ENCODE measurements at places on chromosomes 6 and 20. TPM values are rescaled to one million over a fixed set of nuclear protein-coding genes. Genes with fewer than 3 reads are reported as not detected.
A peak's percentile ranks its signal among the peaks of the same experiment; 100 is the strongest.

Gene ATG5
- total RNA-seq, result 29.3 TPM

Gene TP53TG5
- total RNA-seq, result not detected

Gene TFAP2D
- not detected for total RNA-seq

Gene ADGRG6
- 0.52 TPM for total RNA-seq

Gene LAMA5
- total RNA-seq, result 0.64 TPM

Gene SRSF6
- 166 TPM for total RNA-seq

GRCh38 chr6:125067552-125067951, 86.0 kb upstream of the TPD52L1 start:
- H3K36me3 ChIP-seq, result peaks cover 2% of the 10 kb centered on the region
- H3K27ac ChIP-seq, result no peak overlapping the region
- peaks cover 2% of the 10 kb centered on the region for H3K27me3 ChIP-seq
- no peak for DNase-seq

- H3K27me3 ChIP-seq, result peaks cover 2% of the 10 kb centered on the region
- no peak overlapping the region for H3K4me3 ChIP-seq
- no peak for DNase-seq
- no peak overlapping the region for H3K27ac ChIP-seq
- no peaks in the 10 kb centered on the region for H3K4me1 ChIP-seq
Observed at GRCh38 chr20:5884465-5885335, 65.6 kb downstream of the TRMT6 start.

DNA sequence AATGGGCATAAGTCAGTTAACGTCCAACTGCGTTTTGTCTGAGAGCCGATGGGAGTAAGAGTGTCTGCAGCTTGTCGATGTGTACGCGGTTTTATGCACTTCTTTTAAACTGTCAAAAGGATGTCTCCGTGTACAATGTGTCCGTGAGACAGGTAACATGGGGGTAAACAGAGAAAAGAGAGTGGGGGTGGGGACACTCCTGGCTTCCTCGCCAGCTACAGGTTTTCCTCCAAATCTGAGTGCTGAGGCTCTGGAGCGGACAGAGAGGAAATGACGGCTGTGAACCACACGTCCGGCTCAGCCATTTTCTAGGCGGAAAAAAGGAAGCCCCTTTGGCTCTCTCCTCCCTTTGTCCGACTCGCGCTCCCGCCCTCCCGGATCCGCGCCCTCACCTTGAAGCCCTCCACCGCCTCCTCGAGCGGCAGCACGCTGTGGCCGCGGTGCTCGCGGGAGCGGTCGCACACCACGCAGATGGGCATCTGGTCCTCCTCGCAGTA, 916 bp downstream of the TRIM27 start:
- peaks cover 45% of the 10 kb centered on the region for H3K36me3 ChIP-seq
- DNase-seq, result peak; percentile 55
- peak overlapping the region; percentile 89 for H3K4me3 ChIP-seq
- peak overlapping the region; percentile 93 for H3K27ac ChIP-seq

DNA sequence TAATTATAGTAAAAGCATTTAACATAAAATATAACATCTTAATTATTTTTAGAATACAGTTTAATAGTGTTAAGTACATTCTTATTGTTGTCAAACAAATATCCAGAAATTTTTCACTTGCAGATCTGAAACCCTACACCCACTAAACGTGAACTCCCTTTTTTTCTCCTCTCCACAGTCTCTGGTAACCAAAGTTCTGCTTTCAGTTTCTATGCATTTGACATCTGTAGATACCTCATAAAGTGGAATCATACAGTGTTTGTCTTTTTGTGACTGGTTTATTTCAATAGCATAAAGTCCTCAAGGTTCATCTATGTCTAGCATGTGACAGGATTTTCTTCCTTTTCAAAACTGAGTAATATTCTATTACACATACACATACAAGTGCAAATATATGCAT, 286.3 kb downstream of the BTBD3 start:
- no peak overlapping the region for H3K27ac ChIP-seq
- no peaks in the 10 kb centered on the region for H3K4me1 ChIP-seq
- H3K27me3 ChIP-seq, result no peaks in the 10 kb centered on the region
- DNase-seq, result no peak
- H3K4me3 ChIP-seq, result no peak overlapping the region
- H3K36me3 ChIP-seq, result no peaks in the 10 kb centered on the region

GRCh38 chr20:1327827-1328679, 886 bp downstream of the SDCBP2 start:
- H3K4me1 ChIP-seq, result peaks cover 38% of the 10 kb centered on the region
- peak; percentile 4 for DNase-seq
- H3K27me3 ChIP-seq, result no peaks in the 10 kb centered on the region
- peak overlapping the region; percentile 22 for H3K4me3 ChIP-seq
- peaks cover 19% of the 10 kb centered on the region for H3K36me3 ChIP-seq

GRCh38 chr6:56516003-56516402, 126.7 kb downstream of the DST start:
- H3K4me1 ChIP-seq, result peaks cover 2% of the 10 kb centered on the region
- no peak overlapping the region for H3K27ac ChIP-seq
- H3K36me3 ChIP-seq, result no peaks in the 10 kb centered on the region
- no peaks in the 10 kb centered on the region for H3K27me3 ChIP-seq
- H3K4me3 ChIP-seq, result no peak overlapping the region
- DNase-seq, result no peak

DNA sequence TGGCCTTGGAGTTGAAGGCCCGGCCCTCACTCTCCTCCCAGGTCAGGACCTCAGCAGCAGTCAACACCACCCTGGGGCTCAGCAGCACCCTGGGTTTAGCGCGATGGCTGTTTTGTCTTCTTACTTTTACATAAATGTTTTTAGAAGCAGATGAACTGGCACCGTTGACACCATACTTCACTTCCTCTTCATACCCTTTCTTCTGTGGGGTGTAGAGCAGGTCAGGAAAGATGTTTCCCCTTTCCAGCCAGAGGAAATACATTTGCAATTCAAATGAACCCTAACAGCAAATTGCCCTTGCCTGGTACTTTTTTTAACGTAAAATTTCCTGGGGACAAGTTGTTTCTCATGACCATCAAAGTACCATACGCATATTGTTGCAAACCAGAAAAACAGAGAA, 54.7 kb upstream of the SNX9 start:
- H3K4me1 ChIP-seq, result peaks cover 39% of the 10 kb centered on the region
- DNase-seq, result no peak
- H3K27ac ChIP-seq, result peak overlapping the region; percentile 48
- no peaks in the 10 kb centered on the region for H3K36me3 ChIP-seq
- H3K4me3 ChIP-seq, result no peak overlapping the region

GRCh38 chr6:106098383-106099234, 12.5 kb downstream of the PRDM1 start:
- H3K4me1 ChIP-seq, result peaks cover 90% of the 10 kb centered on the region
- H3K36me3 ChIP-seq, result peaks cover 74% of the 10 kb centered on the region
- DNase-seq, result peak; percentile 77
- H3K27me3 ChIP-seq, result no peaks in the 10 kb centered on the region
- peak overlapping the region; percentile 95 for H3K27ac ChIP-seq

- peaks cover 13% of the 10 kb centered on the region for H3K27me3 ChIP-seq
- no peak overlapping the region for H3K27ac ChIP-seq
Observed at GRCh38 chr20:50409495-50409894, 100.7 kb upstream of the PTPN1 start.

GRCh38 chr6:94361304-94362060, 942.1 kb upstream of the EPHA7 start:
- DNase-seq, result no peak
- H3K27ac ChIP-seq, result no peak overlapping the region
- H3K4me3 ChIP-seq, result no peak overlapping the region
- no peaks in the 10 kb centered on the region for H3K4me1 ChIP-seq
- H3K27me3 ChIP-seq, result no peaks in the 10 kb centered on the region
- H3K36me3 ChIP-seq, result no peaks in the 10 kb centered on the region

GRCh38 chr20:59728722-59729430, 124.5 kb downstream of the PHACTR3 start:
- no peak overlapping the region for H3K27ac ChIP-seq
- DNase-seq, result no peak
- peaks cover 2% of the 10 kb centered on the region for H3K27me3 ChIP-seq
- H3K36me3 ChIP-seq, result no peaks in the 10 kb centered on the region

DNA sequence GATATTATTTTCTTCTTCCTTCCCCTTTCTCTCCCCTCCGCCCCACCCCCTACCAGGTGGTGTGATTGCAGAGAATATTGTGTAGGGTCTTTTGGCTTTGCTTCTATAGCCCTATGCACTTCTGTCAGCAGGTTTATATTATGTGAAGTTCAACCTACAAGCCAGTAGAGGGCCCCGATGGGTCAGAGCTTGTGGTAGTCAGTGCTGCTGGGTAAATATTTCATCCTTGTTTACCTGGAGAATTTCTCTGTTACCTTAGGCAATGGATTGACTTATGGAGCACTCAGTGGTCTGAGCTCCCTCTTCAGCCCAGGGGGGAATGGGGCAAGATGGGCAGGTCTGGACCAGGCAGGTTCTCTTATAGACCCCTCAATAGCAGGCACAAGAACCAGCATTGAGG, 720.9 kb downstream of the GRIK2 start:
- DNase-seq, result no peak
- H3K27ac ChIP-seq, result no peak overlapping the region
- H3K27me3 ChIP-seq, result no peaks in the 10 kb centered on the region

- H3K27me3 ChIP-seq, result peaks cover 4% of the 10 kb centered on the region
- no peak overlapping the region for H3K27ac ChIP-seq
- DNase-seq, result no peak
- no peak overlapping the region for H3K4me3 ChIP-seq
- H3K36me3 ChIP-seq, result peaks cover 2% of the 10 kb centered on the region
Observed at GRCh38 chr6:150496629-150497028, 103.1 kb upstream of the PLEKHG1 start.

- H3K27me3 ChIP-seq, result no peaks in the 10 kb centered on the region
- peak; percentile 93 for DNase-seq
- peaks cover 71% of the 10 kb centered on the region for H3K36me3 ChIP-seq
- peak overlapping the region; percentile 85 for H3K4me3 ChIP-seq
- peaks cover 69% of the 10 kb centered on the region for H3K4me1 ChIP-seq
- peak overlapping the region; percentile 96 for H3K27ac ChIP-seq
Observed at GRCh38 chr6:35302604-35303241, 5.1 kb downstream of the DEF6 start.

DNA sequence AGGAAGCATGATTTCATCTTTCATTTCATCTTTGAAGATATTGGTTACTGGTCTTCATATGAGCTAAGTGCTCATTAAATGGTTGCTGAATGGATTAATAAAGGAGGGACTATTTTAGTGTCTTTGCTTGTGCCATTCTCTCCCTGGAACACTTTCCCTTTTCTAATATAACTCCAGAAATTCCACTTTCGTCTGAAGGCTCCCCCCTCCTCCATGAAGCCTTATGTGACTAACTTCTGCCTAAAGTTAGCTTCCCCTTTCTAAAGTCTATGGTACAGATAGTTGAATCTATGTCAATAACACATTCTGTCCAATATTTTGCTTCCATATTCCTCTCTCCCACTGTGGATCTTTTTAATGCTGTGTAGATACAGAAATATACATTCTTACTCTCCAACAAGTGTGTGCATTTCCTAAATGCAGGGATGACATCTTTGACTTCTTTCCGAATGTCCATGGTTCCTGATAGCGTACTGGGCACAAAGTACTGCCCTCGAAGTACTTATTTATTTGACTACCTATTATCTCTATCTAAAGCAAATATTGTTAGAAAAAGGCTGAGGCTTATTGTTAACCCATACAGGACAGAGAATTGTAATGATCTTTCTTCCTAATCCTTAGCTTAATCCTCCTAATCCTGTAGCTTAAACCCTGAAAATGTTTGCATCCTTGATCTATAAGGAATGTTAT, 84.7 kb upstream of the ELOVL5 start:
- DNase-seq, result no peak
- H3K27me3 ChIP-seq, result peaks cover 5% of the 10 kb centered on the region
- no peaks in the 10 kb centered on the region for H3K36me3 ChIP-seq
- no peak overlapping the region for H3K4me3 ChIP-seq
- H3K27ac ChIP-seq, result no peak overlapping the region
- H3K4me1 ChIP-seq, result peaks cover 8% of the 10 kb centered on the region

DNA sequence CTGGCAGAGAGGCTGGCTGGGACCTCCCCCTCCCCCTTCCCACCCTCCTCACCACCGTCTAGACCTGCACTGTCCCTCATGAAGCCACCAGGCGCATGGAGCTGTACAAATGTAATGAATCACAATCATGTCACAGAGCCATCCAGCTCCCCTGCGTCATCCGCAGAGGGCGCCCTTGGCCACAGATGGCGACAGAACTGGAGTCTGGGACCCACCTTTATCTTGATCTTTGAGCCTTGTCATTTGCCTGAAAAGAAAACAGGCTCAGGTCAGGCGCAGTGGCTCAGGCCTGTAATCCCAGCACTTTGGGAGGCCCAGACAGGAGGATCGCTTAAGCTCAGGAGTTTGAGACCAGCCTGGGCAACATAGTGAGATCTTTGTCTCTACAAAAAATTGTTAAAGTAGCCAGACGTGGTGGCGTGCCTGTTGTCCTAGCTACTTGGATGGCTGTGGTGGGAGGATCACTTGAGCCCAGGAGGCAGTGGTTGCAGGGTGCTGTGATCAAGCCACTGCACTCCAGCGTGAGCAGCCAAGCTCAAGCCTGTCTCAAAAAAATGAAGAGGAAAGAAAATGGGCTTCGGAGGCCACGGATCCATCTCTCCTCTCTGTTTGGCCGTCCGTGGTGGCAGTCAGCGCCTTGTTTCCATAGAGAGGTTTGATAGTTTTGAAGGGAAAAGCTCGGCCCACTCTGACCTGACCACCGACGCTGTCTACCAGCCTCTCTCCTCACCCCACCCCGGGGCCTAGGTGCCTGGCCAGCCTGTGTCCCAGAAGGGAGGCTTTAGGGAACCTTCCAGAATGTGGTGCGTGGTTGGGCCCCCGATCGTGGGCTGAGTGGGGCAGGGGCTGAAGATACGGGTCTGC, 6.2 kb downstream of the COL9A3 start:
- no peak overlapping the region for H3K27ac ChIP-seq
- H3K4me1 ChIP-seq, result no peaks in the 10 kb centered on the region
- H3K4me3 ChIP-seq, result no peak overlapping the region
- no peaks in the 10 kb centered on the region for H3K36me3 ChIP-seq
- peaks cover 4% of the 10 kb centered on the region for H3K27me3 ChIP-seq

- no peak overlapping the region for H3K27ac ChIP-seq
- no peak for DNase-seq
- no peaks in the 10 kb centered on the region for H3K36me3 ChIP-seq
- no peak overlapping the region for H3K4me3 ChIP-seq
- peaks cover 22% of the 10 kb centered on the region for H3K4me1 ChIP-seq
Observed at GRCh38 chr6:17905611-17906592, 81.5 kb downstream of the KIF13A start.

DNA sequence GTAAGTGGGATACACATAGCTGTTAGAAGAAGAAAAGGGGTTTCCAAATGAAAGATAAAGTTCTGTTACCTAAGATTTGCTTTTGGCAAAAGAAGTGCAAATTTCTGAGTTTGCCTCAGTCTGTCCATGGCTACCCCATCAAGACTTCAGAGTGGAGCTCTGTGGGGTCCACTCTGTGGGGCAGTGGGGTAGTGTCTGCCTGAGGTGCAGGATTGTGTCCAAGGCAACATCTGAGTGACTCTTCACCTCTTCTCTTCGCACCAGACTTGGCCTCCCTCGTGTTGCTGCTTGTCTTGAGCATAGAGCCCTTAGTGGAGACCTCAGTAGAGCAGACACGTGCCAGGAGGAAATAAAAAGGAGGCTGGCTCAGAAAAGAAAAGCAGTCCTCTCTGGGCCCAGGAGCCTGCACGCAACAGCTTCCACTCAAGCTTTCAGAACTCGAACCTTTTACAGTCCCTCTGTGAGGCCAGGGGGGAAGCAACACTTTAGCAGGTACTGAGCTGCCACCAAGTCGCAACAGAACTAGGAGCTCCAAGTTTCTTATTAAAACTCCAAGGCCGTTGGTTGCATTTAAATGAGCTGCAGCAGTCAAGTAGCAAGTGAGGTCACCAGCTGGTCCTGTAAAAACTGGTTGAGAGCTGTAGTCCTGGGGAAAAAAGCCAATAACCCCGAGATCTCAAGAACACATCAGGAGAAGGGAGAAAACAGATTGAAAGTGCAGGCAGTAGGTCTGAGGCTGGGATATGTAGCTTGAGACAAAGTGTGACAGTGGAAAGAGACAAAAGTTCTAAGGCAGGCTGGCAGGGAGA, 413.5 kb downstream of the CDC5L start:
- H3K4me3 ChIP-seq, result no peak overlapping the region
- no peak for DNase-seq
- H3K27ac ChIP-seq, result no peak overlapping the region
- H3K27me3 ChIP-seq, result peaks cover 11% of the 10 kb centered on the region
- H3K4me1 ChIP-seq, result no peaks in the 10 kb centered on the region
- H3K36me3 ChIP-seq, result no peaks in the 10 kb centered on the region

All from activated CD4-positive, alpha-beta T cell treated with anti-CD3 and anti-CD28 coated beads, Interleukin-2, amount 10 ng/mL, durations not matched to agents 7 days and 5 days (primary cell).